ENCODE measurements at places on chromosomes 5 and 9.

DNA sequence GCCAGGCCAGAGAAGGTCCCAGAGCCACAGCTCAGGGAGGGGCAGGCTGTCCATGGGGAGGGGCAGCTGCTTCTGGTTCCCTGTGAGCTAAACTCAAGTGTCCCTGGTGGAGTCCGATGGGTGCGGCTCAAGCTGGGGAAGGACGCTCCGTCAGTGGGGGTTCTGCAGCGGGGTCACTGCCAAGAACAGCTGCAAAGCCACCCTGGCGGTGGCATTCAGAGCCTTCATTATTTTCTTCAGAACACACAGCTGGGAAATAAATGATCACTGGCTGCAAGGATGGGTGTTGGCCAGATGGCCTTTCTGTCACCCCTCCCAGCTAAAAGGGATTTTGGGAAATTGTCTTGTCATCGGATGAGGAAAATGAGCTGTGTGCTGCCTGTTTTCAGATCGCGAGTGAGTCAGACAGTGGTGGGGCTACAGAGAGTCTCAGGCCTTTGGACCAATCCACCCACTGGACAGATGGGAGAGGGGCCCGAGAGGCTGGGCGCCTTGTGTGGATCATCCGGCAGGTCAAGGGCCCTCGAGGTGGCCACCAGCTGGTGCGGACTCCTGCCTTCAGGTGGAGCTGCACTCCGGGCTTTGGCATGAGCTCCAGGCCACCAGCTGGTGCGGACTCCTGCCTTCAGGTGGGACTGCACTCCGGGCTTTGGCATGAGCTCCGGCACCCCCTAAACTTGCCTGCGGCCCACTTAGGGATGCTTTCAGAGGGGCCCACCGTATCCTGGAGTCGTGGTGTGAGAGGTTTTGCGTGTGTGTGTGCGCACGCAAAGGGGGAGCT lies 17.9 kb upstream of the GFPT2 start:
- DNase-seq = no peak

DNA sequence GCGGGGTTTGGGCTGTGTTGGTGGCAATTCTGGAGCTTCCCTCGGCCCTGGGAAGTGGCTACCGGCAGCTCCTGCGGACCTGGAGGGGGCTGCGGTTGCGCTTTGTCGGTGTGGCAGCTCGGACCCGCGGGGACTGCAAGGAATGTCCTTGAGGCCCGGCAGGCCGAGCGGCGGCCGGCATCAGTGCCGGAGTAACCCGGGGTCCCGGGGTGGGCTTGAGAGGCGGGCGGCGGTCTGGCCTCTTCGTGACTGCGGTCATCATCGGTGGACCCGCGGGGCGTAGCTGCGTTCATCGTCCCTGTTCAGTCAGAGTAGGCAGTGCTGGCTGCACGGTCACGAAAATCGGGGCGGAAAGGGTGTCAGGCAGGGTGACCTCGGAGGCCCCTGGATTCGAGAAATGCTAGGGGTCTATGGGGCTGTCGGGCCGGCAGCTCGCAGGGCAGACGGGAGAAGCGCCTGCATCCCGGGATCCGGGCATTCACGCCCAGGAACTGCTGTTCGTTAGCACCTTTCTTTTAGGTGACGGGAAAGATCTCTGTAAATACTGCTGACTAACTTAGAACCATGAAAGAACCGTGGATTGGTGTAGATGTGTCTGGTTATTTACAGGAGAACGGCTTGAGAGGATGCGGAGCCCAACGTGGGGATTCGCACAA lies 474 bp downstream of the HMGCR start:
- DNase-seq = no peak

GRCh38 chr5:176658817-176659511 lies 11.7 kb downstream of the TSPAN17 start:
- peak; percentile 38 for DNase-seq

- DNase-seq = no peak
These were observed 99.8 kb downstream of the ZDHHC21 start for GRCh38 chr9:14593406-14593805.

GRCh38 chr5:173310861-173311785 lies 17.1 kb downstream of the STC2 start:
- DNase-seq = peak; percentile 51

DNA sequence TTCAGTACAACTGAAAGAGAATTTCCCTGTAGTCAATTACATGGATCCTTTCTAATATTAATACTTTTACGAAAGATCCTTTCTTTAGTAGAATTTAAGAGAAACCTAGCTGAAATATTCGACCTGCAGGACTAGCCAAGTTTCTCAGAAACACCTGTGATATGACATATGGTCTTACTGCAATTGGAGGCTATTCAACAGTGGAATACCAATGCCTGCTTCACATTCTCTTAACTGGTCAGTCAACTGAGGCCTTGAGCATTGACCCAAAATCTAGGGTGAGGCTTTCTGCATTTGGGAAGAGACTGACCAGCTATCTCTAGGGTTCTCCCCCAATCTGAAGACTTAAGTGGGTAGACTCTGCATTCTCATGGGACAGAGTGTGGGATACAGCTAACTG lies 12.3 kb downstream of the UBE2QL1 start:
- DNase-seq = no peak

GRCh38 chr5:38497946-38498345 lies 58.5 kb downstream of the LIFR start:
- DNase-seq = peak; percentile 11

DNA sequence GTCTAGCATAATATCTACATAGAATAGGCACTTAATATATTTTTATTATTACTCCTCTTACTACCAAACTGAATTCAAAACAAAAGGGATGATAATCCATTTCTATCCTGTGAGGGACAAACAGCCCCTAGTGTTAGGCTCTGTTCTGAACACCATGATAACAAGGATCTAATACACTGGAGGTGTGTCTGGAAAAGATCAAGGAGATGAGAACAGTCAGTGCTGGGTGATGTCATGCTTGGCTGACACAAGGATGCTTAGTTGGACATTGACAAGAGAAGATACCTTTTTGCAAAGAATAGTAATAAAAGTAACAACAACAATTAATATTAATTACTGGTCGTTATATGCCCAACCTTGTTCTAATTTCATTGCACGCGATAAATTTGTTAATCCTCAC lies 458.7 kb downstream of the EBF1 start:
- no peak for DNase-seq

DNA sequence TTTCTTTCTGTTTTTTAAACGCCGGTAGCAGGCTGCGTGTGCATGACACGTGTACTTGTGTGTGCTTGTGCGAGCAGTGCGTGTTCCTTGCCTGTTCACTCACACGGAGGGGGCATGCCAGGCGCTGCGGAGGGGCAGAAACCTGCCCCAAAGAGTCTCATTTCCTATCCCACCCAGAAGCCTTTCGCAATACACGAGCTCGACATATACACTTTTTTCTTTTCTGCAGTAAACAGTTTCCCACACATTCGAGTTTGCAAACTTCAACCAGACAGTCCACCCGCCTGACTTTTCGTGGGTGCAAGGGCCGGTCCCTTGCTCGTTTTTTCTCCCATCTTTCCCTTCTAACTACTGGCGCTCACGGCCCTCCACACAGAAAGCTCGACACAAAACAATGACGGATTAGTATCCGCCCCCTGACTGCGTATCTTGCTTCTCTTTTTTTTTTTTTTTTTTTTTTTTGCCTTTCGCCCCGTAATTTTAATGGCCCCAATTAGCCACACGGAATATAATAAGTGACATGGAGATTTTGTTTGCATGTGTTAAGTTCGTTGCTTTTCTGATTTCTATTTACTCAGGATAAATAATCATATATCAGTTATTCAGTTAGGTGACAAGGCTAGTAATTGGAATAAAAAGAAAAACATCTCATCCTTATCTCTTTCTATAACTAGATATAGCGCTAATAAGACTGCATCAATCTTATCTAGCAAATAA lies 5.3 kb upstream of the OTP start:
- DNase-seq = no peak

Data from fibroblast of gingiva (primary cell).